ENCODE measurements at places on chromosomes 3 and 15.

DNA sequence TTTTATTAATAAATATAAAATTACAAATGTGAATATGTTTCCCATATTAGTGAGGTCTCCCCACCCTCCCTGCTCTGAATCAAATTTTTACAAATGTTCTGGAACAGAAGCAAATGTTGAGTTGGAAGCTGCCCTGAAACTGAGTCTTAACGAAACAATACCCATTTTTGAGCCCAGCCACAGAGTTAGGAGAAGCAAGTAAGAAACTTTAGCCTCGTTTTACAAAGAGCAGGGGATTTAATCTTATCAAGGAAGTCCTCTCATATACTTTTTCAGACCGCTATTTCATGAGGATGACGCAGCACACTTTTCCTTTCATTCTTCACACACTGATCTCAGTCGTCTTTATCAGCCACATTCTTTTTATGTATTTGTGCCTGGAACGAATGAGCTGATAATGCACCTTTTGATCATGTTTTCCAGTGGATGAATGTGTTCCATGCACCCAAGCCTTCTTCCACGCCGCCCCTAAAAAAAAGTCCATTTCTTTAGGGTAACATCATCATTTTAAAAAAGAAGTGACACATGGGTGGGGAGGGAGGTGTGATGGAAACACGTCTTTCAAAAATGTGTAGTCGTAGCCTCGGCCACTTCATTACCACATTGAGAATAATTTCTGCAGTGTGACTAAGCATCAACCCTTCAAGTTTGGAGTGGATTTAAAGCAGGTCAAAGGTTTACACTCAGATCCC is 48.1 kb downstream of the SETMAR start:
- peak; percentile 79 for DNase-seq

DNA sequence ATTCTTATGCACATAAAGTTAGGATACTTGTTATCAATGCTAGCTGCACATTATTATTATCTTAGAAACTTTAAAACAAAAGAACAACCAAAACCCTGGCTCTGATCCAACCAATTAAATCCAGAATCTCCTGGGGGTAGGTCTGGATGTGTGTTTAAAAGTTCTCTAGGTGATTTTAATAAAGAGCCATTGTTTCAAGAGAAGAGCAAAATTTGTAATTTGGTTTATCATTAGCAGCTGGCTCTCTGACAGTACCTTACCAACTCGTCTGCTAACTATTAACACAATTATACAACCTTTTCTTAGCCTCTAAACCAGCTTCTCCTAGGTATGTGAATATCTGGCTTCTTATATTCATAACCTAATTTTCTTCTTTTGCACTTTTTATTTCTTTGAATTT is 68.9 kb downstream of the IFT80 start:
- no peak for DNase-seq

DNA sequence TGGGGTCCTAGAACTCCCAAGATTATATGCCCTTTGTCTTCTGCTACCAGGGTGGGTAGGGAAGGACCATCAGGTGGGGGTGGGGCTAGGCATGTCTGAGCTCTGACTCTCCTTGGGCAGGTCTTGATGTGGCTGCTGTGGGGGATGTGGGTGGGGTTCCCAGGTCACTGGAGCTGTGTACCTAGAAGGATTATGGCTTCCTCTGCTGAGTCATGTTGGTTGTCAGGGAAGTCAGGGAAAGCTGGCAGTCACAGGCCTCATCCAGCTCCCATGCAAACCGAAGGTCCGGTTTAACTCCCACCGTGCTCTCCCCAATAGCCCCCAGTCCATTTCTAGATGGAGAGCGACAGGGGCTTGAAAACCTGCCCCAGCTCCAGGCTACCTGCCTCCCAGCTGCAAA is 35.2 kb downstream of the EID1 start:
- DNase-seq: no peak

GRCh38 chr15:78290222-78290621 is 9.2 kb downstream of the SKIC8 start:
- no peak for DNase-seq

Data from endothelial cell of umbilical vein (primary cell).